Central memory CD8-positive, alpha-beta T cell (primary cell): ENCODE measurements at places on chromosomes 12 and 14.

GRCh38 chr12:56278905-56279304, 12.2 kb downstream of the COQ10A start:
- DNase-seq, result no peak

DNA sequence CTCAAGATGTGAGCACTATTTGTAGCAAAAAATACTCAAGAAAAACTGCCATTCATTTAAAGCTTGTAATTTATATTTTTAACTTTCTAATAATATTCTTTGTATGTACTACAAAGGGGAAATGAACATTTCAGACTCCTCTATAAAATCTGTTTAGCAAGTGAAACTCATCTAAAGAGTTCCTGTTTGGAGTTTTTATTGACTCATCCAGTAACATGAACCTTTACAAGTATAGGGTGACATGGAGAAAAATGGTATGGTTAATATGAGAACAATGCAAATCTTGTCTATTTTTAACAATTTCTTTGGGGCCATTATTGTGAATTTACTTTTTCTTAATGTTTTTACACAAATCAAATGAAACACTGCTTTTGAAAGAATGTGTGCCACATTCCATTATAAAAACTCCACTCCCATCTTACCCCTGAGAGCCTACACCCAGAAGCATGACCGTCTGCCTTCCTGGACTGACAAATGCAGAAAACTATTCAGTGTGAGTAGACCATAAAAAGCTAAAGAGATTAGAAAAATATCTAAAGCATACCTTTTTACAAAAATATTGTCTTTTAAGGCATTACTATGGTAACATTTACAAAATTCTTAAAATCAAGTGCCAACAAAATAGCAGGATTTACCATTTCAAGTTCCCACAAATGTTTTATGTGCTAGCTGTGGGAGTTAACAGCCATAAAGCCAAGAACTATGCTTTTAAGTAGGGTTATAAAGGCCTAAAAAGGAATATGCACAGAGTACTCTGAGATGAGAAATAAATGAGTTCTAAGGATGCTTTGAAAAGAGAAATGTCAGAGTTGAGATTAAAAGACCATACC, 144.0 kb downstream of the ADAMTS20 start:
- DNase-seq, result no peak

GRCh38 chr14:80930836-80931389, 10.6 kb downstream of the CEP128 start:
- peak; percentile 68 for DNase-seq

DNA sequence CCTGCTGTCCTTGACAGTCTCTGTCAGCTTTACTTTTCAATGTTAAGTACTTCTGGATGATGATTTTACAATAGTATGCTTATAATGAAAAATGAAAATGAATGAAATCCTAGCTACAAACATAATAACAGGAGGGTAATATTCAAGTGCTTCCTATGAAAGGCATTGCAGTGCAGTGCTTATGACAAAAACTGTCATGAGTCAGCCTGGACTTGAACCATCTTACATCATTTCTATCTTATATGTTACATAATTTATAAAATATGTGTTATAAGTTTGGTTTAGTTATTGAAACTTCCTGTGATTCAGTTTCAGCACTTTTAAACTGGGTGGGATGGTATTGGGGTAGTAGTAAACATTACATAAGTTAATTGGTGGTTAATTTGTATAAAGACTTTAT, 451.7 kb downstream of the TMEM117 start:
- DNase-seq, result no peak

DNA sequence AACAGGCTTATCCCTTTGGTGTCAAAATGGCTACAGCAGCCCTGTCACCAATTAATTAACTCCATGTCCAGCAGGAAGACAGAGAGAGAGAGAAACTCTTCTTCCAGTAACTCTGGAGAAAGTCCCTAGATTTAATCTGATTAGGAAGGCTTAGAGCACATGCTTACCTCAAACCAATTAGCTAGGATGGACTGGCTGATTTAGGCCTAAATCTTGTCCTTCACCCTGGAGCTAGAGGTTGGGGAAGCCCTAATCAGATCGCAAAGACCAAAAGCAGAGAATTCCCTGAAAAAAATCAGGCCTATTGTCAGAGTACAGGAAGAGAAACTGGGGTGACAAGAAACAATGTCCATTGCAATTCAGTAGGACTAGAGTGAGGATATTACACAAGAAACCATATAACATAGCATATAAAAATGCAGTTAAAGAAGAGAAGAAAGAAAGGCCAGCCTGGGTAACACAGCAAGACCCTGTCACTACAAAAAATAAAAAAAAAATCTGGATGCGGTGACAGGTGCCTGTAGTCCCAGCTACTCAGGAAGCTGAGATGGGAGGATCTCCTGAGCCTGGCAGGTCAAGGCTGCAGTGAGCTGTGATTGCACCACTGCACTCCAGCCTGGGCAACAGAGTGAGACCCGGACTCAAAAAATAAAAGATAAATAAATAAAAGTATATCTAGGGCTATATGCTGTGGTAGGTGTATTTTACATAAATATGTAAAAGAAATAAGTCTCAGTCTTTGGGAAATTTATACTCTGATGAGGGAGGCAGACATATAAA, 34.9 kb upstream of the TUBA1A start:
- DNase-seq, result no peak

DNA sequence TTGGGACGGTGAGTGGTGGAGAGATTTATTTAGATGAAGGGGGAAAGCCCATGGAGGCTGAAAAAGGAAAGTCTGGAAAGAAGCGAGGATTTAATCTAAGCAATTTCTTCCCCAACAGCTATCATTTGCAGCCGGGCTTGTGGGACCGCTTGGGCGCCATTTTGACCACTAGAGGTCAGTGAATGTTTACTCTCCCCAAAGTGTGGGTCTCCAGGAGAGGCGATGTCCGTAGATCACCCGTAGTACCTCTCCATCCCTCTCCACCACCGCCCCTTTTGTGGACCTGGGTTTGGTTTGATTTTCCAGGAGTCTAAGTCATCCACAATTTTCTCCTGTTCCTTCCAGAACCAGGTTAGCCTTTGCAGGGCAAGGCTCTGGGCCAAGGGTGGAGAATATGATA, 91.2 kb upstream of the PARP11 start:
- no peak for DNase-seq

- DNase-seq, result no peak
These were observed 196.2 kb downstream of the CACNA1C start for GRCh38 chr12:2248901-2249381.

DNA sequence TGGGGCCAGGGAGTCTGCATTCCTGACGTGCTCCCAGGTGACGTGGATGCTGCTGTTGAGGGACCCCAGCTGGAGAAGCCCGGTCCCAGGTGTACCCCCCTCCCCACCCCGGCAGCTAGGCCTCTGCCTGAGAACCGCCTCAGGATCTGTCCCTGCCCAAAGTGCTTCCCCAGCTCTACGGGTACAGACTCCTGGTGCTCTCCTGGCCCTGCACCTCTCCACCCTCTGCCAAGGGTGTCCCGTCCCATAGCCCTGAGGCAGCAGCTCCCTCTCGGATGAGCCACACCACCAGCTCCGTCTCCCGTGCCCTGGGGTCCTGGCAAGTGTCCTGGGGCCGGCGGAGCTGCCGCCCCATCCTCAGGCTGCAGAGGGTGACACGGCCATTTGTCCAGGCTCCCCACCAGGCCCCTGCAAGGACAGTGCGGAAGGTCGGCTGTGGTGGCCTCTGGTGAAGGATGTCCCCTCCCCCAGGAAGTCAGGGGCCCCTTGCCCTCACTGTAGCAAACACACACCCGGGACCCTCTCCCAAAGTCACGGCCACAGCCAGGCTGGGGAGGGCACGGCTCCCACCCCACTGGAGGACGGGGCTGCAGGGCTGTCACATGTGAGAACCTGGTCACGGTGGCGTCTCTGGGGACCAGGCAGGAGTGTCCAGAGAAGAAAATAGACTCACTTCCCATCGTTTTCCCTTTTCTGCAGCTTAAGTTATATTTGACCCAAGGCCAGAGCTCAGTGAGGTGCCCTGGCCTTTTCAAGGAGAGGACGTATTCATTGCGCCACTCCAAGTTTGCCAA, 74.4 kb upstream of the FBRSL1 start:
- DNase-seq, result no peak

GRCh38 chr12:18239526-18239925, 21.8 kb upstream of the PIK3C2G start:
- no peak for DNase-seq

- DNase-seq, result no peak
These were observed 1.6 kb downstream of the TULP3 start for GRCh38 chr12:2892246-2892645.

GRCh38 chr12:131982041-131982440, 32.3 kb downstream of the EP400 start:
- DNase-seq, result no peak

GRCh38 chr14:20811986-20812975, 9.6 kb upstream of the RNASE1 start:
- DNase-seq, result no peak

GRCh38 chr12:76037130-76038103, 5.8 kb upstream of the PHLDA1 start:
- peak; percentile 41 for DNase-seq

- DNase-seq, result no peak
These were observed 21.6 kb upstream of the SLC5A8 start for GRCh38 chr12:101231636-101232035.

- DNase-seq, result no peak
These were observed 1.1 kb downstream of the BTBD6 start for GRCh38 chr14:105249182-105250007.

DNA sequence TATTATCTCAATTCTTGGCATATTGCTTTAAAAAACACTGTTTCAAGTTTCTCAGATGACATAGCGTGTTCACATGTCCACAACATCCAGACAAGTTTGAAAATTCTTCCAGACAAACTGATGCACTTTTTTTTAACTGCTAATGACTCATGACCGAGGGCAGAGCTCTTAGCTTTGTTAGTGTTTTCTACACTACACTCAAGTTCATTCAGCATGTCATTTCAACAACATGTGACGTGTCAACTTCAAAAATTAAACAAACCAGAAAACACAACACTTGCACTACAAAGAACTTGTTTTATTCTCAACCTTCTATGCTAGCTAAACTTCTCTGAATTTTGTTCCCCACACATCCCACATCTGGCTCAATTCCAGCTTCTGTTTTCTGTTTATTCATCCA, 1186.3 kb upstream of the FLRT2 start:
- no peak for DNase-seq
